Endothelial cell of umbilical vein (primary cell): ENCODE measurements at places on chromosomes 2 and 18. TPM values are rescaled to one million over a fixed set of nuclear protein-coding genes. Genes with fewer than 3 reads are reported as not detected.

REG3G gene
- not detected in 2 replicates for total RNA-seq

DNA sequence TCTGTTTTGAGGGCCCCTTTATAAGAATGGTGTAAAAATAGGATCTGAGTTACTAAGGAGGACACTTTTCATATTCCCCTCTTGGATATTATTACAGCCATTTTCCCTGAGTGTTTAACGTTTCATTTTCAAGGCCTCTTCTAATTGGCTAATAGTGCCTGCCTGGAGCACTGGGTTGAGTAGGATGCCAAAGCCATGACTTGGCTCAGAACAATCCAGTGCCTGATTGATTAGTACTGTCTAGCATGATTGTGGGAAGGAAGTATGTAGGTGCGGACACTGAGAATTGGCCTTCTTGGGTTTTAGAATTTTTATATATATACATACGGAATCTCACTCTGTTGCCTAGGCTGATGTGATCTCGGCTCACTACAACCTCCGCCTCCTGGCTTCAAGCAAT lies 66.1 kb downstream of the NAB1 start:
- DNase-seq = no peak
- H3K27ac ChIP-seq = no peak overlapping the region
- H3K27me3 ChIP-seq = no peaks in the 10 kb centered on the region
- no peak overlapping the region for H3K4me3 ChIP-seq

FBLN7 gene
- total RNA-seq = 2.1 and 3.3 TPM in 2 replicates

DNA sequence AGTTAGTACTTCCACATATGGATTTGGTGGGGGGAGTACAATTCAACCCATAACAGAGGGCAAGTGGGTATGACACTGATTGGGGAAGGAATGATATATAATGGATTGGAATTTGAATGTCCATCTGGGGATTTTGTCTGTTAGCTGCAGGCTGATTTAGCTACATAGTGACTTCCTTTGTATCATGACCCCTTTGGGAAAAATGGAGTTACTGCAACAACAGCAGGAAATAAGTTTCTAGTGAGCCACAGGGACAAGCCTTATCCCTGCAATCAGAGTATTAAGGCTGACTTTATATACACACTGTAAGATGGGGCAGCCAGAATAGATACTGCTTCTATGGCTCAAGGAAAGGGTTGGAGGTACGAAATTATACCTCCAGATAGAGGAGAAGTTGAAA lies 404.4 kb upstream of the MEIS1 start:
- H3K4me1 ChIP-seq = no peaks in the 10 kb centered on the region
- no peak for DNase-seq
- no peaks in the 10 kb centered on the region for H3K27me3 ChIP-seq
- no peak overlapping the region for H3K4me3 ChIP-seq
- no peak overlapping the region for H3K27ac ChIP-seq

SNTG2 gene
- total RNA-seq = not detected in 2 replicates

DNA sequence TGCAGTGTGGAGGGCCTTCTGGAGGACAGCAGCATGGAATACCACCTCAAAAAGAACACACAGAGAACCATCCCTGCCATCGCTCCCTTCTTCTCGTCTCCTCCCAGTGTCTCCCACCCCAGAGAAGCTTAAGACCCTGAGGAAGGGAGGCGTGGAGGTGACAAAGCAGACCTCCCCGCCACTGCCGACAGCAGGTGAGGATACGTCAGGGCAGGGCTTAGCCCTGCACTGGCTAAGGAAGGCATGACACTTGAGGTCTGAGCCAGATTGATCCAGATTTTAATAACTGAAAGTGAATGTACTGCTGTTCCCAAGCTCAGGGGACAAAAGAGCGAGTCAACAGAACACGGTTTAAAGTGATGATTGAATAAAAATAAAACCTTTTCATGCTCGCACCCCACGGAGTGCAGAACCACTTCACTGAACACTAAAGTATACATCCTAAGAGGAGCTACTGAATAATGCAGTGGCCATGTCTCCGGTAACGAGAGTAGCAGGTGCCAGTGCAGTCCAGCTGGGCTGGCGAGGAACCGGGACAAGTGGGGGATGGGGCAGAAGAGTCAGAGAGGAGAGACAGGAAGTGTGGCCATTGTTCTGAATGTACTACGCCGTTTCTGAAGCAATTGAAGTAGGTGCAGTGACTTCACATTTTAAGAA lies 391.0 kb downstream of the CDH2 start:
- no peaks in the 10 kb centered on the region for H3K27me3 ChIP-seq
- no peaks in the 10 kb centered on the region for H3K36me3 ChIP-seq
- H3K4me3 ChIP-seq = no peak overlapping the region
- H3K27ac ChIP-seq = no peak overlapping the region
- DNase-seq = no peak

DNA sequence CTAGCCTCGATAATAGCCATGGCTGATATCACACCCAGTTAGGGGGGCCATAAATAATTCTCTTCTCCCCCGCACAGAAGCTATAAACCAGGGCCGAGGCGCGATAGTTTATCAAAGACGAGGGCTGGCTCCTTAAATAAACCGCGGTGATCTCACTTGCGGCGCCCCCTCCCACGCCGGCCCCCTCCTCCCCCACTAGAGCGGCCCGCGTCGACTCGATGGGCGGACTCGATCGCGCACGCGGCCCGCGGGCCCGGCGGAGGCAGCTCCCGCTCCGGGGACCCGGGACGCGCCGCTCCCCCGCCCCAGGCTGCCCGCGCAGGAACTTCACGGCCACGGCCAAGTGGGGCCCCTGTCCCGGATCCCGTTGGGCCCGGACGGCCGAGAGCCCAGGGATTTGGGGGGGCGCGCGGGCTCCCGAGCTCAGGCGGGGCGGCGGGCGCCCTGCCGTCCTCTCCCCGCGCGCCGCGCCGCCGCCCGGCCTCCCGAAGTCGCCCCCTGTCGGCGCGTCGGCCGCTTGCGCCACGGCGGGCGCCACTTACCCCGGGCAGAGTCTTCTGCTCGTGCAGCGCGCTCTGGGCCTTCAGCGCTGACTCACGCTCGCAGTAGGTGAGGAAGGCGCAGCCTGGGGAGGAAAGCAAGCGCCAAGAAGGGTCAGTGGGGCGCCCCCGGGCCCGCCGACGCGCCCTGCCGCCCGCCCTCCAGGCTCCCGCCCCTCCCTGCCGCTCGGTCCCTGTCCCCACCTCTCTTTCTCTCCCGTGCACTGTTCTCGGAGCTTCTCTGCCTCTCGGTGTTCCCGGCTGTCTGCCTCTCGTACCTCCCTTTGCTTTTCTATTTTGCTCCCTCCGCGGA lies 80.4 kb downstream of the CELF4 start:
- H3K27ac ChIP-seq = no peak overlapping the region
- no peak for DNase-seq
- H3K27me3 ChIP-seq = peaks cover 2% of the 10 kb centered on the region

COL5A2 gene
- 123 and 138 TPM in 2 replicates for total RNA-seq

GRCh38 chr2:229150317-229150716 lies 120.8 kb downstream of the PID1 start:
- H3K36me3 ChIP-seq = no peaks in the 10 kb centered on the region
- H3K4me1 ChIP-seq = no peaks in the 10 kb centered on the region
- DNase-seq = no peak
- H3K27ac ChIP-seq = no peak overlapping the region
- no peak overlapping the region for H3K4me3 ChIP-seq

ASB3 gene
- total RNA-seq = 14.2 and 20.5 TPM in 2 replicates

DNA sequence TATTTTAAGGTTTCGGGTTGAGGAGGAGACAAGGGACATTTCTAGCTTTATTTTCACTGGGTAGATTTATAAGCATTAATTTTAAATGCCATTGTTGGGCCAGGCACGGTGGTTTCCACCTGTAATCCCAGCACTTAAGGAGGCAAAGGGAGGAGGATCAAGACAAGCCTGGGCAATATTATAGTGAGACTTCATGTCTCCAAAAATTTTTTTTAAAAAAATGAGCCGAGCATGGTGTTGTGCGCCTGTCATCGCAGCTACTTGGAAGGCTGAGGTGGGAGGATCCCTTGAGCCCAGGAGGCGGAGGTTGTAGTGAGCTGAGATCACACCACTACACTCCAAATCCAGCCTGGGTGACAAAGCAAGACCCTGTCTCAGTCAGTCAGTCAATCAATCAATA lies 45.0 kb downstream of the MBD5 start:
- no peaks in the 10 kb centered on the region for H3K4me1 ChIP-seq
- H3K36me3 ChIP-seq = no peaks in the 10 kb centered on the region
- H3K27me3 ChIP-seq = no peaks in the 10 kb centered on the region
- DNase-seq = no peak

GRCh38 chr2:13652531-13653313 lies 936.0 kb downstream of the TRIB2 start:
- no peak overlapping the region for H3K4me3 ChIP-seq
- H3K36me3 ChIP-seq = no peaks in the 10 kb centered on the region
- H3K27me3 ChIP-seq = no peaks in the 10 kb centered on the region
- H3K27ac ChIP-seq = no peak overlapping the region
- no peaks in the 10 kb centered on the region for H3K4me1 ChIP-seq
- no peak for DNase-seq

DNA sequence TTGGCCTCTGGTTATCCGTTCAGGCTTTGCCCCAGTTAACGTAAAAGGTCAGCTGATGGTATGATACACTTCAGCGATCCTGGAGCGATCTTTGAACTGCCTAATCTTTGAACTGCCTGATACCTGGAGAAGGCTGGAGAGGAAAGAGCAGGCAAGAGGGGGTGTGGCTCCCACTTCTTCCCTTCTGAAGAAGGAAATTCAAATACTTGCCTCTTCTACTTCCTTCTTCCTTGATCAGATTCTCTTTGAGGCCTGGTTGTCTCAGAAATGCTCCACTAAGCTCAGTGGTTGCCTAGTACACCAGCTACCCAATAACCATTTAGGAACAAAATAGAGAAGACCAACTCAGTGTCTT lies 619 bp downstream of the GALM start:
- no peak for DNase-seq
- no peaks in the 10 kb centered on the region for H3K27me3 ChIP-seq
